Transverse colon (tissue), 4 donors: ENCODE measurements at places on chromosomes 3 and 15. TPM values are rescaled to one million over a fixed set of nuclear protein-coding genes. Genes with fewer than 3 reads are reported as not detected.

Gene MTFMT
- 35.5 TPM for total RNA-seq

Gene GABRR3
- not detected for total RNA-seq

Gene WNT7A
- not detected for total RNA-seq

Gene PLA2G4F
- 25.1 TPM for total RNA-seq

Gene NMB
- not detected for total RNA-seq

Gene PPP1R14D
- total RNA-seq, result 118 TPM
